KG1 (cell line): ENCODE measurements at places on chromosomes 5 and 9.

DNA sequence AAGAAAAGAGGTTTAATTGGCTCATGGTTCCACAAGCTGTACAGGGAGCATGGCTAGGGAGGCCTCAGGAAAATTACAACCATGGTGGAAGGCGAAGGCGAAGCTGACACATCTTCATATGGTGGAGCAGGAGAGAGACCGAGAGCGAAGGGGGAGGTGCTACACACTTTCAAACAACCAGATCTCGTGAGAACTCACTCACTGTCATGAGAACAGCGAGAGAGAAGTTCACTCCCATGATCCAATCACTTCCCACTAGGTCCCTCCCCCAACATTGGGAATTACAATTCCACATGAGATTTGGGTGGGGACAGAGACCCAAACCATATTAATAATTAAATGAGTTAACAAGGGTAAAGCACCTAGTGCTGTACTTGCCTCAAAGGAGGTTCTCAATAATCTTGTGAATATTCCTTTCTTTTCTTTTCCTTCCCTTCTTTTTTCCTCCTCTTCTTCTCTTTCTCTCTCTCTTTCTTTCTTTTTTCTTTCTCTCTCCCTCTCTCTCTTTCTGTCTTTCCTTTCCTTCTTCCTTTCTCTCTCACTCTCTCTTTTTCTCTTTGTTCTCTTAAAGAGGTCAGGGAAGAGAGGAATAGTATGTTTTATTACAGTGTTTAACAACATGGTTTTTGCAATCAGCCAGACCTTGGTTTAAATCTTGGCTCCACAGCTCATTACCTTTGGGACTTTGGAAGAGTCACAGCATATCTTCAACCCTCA lies 29.0 kb downstream of the TNFSF15 start:
- no peak for DNase-seq

- no peak for DNase-seq
Observed at GRCh38 chr5:163614787-163615186, 109.4 kb downstream of the MAT2B start.

- no peak for DNase-seq
Observed at GRCh38 chr5:149496166-149496565, 55.1 kb downstream of the CSNK1A1 start.

- no peak for DNase-seq
Observed at GRCh38 chr5:80754900-80755299, 100.1 kb upstream of the DHFR start.

DNA sequence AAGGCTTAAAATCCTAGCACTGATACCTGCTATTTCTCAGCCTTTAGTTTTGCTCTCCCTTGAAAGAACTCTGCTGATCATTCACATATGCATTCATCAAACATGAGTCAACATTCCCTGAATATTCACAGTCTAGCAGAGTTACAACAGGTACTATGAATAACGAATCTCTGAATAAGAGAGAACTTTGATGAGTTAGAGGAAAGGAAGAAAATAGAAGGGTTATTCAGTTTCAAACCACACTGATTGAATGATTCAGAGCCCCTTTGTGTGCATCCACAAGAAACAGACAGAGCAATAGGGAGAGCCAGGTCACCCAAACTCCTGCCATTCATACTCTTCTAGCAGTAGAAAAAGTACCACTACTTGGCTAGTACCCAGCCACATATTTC lies 36.0 kb downstream of the FOXD1 start:
- DNase-seq = no peak

- DNase-seq = no peak
Observed at GRCh38 chr9:117907420-117907819, 203.2 kb downstream of the TLR4 start.

GRCh38 chr5:169104937-169105494 lies 195.9 kb downstream of the SLIT3 start:
- no peak for DNase-seq

DNA sequence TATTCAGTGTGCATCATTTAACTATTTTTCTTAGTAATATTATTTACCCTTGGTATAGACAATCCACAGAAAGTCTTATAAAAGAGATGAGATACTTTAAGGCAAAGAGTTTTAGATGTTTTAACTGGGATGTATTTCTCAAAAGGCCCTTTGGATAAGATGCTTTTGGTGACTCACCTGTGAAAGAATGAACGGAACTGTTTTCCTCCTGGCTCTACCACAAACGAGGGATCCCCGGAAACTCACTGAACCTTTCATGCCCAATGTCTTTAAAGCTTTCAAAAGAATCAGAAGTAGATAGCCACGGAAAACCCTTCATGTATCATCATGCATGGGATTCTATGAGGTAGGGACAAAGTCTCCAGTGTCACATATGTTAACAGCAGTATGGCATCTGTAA lies 1.6 kb downstream of the ZNF782 start:
- DNase-seq = no peak

- DNase-seq = no peak
Observed at GRCh38 chr9:15927161-15927560, 374.3 kb downstream of the CCDC171 start.

DNA sequence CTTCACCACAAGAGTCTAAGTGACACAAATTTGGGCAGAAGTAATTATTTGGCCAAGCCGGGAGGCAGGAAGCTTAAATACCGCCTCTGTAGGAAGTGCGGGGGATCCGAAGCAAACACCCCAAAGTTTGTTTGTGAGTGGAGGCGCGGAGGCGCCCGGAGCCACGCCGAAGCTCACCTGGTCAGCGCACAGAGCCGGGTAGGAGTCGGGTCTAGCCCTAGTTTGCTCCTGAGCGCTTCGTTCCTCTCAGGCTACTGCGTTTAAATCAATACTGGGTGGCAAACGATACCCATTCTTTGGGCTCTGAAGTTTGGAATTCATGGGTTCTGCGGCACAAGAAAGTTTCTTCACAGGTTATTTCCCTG lies 855 bp downstream of the MCC start:
- no peak for DNase-seq

DNA sequence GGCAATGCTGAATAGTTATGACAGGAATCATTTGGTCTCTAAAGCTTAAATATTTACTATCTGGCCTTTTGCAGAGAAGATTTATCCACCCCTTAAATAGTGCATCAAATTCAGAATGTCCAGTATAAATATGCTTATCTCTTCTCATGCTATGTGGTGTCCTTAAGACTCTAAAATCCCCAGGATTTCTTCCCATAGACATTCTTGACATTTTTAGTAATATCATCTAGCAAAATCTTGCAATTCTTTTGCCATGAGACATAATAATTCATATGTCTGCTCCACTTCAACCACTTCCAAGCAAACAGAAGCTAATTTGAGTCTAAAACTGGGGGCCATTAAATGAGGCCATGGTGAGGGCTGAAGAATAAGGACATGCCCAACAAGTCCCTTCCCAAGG lies 1923.4 kb upstream of the CDH9 start:
- DNase-seq = no peak

DNA sequence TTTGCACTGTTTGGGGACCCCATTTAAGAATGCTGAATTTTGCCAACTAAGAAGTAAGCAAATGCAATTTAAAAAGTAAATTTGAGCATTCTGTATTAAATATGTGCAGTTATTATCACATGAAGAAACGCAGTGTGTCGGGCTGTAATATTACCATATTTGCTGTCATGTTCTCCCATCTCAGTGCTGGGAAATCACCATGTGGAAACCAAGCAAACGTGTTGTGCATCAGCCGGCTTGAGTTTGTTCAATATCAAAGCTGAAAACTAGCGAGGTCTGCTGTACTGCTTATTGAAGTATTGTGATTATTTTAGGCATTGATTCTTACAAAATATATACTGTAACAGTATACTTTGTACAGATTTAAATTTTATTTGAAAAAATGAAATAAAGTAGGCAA lies 2.6 kb downstream of the IGIP start:
- DNase-seq = no peak

DNA sequence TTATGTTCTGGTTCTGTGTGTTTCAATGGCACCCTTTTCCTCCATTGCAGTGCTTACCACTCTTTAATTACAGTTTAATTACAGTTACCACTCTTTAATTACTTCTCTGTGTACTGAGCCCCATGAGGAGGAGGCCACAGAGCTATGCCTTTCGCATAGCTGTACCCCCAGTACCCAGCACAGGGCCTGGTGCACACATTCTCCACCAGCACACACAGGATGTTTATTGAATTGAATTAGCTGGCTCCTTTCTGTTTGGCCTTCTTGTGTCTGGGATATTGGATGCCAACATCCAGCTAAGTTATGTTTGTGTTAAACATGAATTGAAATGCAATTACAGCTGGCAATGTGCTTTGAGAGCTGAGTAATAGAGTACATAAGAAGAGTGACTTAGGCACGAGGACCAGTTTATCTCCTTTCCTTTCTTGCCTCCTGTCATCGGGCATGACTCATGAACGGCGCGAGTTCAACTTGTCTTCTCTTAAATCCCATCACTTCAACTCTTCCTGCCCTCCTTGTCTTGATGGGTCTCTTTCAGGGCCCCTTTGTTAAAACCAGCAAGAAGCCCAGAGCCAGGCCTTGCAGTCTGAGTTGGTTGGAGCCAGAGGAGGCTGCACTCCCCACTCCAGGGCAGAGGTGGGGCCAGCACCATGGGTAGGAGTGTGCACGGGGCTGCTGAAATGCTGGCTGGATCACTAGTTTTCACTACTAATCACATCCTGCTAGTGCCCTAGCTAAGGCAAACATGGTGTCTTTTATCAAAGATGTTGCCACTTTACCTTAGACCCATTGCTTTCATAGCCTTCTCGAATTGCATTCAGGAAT lies 37.4 kb downstream of the MVB12B start:
- no peak for DNase-seq

GRCh38 chr5:67699560-67699959 lies 503.0 kb upstream of the CD180 start:
- DNase-seq = no peak

DNA sequence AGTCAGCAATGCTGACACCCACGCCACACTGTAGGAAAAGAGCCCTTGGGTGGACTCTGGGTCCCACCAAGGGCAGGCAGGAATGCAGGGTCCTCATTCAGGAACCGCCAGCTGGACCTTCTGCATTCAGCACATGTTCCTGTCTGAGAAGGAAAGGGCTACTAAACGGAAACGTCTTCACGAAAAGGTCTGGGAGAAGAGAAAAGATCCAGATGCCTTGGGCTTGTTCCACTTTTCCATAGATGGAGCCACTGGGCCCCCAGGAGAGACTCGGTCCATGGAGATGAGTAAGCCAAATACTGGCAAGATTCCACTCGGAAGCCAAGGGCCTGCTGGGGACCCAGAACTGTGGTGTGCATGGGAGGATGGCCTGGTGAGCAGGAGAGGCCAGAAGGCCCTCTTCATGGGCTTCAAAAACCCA lies 38.4 kb downstream of the LHFPL2 start:
- DNase-seq = no peak

DNA sequence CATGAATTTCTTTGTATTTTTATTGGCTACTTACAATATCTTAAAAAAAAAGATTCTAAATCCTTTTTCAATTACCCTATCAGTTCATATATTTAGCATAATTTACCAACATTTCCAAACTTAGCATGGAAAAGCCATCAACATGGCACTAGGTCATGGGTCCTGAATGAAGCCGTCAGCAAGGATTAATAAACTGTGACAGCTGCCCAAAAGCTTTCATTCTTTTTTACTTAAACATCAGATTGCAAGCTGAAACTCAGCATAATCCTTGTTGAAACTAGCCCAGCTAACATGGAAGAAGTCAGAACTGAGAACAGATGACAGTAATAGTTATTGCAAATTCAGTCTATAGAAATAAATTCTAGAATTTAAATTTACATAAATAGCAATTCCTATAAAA lies 209.8 kb downstream of the ADAMTS6 start:
- DNase-seq = no peak

DNA sequence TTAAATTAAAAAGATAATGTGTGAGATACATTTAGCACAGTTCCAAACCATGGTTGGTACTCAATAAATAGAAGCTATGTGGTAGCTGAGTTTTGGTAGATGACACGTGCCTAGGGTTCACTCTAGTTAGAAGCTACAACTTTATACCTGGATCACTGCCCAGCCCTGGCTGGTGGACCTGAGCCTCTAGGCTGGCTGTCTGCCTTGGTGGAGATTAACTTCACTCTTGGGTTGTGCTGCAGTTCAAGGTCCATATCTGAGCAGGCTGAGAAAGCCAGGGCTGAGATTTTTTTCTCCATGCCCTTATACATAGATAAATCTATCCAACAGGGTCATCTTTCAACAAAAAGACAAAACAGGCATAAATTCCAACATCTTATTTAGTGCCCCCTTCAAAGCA lies 44.6 kb upstream of the SPDL1 start:
- DNase-seq = no peak

GRCh38 chr5:67831048-67831447 lies 384.5 kb upstream of the PIK3R1 start:
- DNase-seq = no peak

GRCh38 chr5:143036146-143036927 lies 266.2 kb downstream of the ARHGAP26 start:
- DNase-seq = no peak

DNA sequence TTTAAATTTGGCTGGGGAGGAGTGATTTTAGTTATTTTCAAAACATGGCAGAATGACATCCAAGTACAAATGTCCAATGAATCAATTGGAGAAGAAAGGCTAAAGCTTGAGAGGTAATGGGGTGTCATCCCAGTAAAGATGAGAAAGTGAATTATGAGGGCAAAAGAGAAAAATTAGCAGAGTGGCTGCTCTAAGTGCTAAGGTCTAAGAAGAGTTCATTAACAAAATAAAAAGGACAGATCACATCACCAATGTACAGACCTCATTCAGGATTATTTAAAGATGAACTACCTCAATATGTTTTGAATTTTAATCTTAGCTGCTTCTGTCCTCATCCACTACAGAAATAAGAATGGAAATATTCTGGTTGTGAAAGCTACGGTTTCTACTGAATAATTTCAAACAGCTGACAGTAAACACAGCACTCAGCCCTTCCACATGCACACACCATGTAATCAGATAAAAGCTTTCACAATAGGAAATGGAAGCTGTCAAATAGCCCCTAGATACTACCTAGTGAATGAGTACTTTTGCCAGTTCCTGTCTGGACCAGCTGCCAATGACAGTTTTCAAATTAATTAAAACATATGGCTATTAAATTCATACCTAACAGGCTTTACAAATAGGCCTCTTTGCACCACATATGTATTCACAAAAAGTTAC lies 171.5 kb downstream of the SSBP2 start:
- peak; percentile 70 for DNase-seq

- DNase-seq = no peak
Observed at GRCh38 chr5:180053061-180053602, 18.4 kb downstream of the RNF130 start.

DNA sequence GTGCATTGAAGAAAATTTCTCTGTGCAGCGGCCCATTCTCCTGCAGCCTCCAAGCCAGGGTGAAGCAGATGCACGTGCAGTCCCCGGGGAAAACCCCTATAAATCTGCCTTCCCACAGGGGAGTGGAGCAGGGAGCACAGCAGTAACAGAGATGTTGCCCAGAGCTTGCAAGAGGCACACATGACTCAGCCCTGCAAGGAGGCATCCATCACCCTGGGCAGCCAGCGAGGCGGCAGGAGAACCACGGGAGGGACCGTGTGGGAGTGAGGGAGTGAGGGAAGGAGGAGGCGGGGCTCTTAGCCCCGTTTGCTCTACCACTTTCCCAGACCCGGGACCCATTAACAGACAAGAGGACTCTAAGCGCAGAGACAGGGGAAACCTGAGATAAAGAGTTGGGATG lies 96.2 kb upstream of the ARAP3 start:
- no peak for DNase-seq

GRCh38 chr5:137414112-137414755 lies 84.9 kb downstream of the SPOCK1 start:
- DNase-seq = no peak
